Nucleus accumbens (tissue), 56 donors: ENCODE measurements at places on chromosomes 3 and 15.

- DNase-seq: no peak
Measured at GRCh38 chr15:30824518-30825195, 79.1 kb upstream of the FAN1 start.

DNA sequence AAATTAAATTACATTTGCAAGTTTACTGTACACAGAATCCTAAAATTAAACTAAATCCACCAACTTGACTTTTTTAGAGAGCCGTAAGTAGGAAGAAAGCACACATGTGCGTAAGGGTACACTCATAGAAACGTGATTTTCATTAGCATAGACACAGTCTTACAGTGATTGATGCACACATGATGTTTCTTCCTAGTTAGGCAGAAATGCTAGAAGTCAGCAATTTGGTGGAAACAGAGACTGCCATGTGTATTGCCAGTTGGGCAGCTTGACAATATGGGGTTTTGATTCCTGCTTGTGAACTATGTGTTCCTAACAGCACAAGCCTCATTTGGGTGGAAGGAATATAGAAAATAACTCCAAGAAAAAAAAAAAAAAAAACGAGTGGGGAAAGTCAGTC lies 878.5 kb downstream of the ROBO1 start:
- no peak for DNase-seq

GRCh38 chr3:133939463-133939835 lies 43.8 kb upstream of the RAB6B start:
- no peak for DNase-seq

DNA sequence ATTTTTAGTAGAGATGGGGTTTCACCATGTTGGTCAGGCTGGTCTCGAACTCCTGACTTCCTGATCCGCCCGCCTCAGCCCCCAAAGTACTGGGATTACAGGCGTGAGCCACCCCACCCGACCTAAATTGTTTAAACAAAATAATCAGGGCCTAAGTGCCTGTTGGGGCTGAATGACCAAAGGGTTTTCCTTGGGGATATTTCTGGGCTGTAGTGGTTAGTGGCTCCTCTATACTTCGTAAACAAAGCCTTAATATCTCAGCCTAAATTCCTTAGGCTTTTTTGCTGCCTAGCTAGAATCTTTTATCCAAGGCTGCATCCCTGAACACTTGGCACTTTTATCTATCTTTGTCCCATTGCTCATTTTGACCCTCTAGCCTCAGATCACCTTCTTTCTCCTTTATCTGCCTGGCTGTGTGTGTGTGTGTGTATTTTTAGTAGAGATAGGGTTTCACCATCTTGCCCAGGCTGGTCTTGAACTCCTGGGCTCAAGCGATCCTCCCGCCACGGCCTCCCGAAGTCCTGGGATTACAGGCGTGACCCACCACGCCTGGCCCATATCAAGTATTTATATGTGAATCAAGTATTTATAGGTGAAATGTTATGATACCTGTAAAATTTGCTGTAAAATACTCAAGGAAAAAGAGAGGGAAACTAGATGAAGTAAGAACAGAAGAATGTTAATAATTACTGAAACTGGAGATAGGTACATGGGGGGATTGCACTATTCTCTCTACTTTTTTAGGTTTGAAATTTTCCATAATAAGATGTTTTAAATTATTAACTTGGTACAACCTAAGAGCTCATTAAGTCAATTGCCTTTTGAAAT lies 1.8 kb downstream of the NUSAP1 start:
- no peak for DNase-seq

GRCh38 chr15:82768414-82769054 lies 37.3 kb downstream of the FSD2 start:
- no peak for DNase-seq

GRCh38 chr3:100129941-100130340 lies 15.6 kb upstream of the FILIP1L start:
- no peak for DNase-seq

DNA sequence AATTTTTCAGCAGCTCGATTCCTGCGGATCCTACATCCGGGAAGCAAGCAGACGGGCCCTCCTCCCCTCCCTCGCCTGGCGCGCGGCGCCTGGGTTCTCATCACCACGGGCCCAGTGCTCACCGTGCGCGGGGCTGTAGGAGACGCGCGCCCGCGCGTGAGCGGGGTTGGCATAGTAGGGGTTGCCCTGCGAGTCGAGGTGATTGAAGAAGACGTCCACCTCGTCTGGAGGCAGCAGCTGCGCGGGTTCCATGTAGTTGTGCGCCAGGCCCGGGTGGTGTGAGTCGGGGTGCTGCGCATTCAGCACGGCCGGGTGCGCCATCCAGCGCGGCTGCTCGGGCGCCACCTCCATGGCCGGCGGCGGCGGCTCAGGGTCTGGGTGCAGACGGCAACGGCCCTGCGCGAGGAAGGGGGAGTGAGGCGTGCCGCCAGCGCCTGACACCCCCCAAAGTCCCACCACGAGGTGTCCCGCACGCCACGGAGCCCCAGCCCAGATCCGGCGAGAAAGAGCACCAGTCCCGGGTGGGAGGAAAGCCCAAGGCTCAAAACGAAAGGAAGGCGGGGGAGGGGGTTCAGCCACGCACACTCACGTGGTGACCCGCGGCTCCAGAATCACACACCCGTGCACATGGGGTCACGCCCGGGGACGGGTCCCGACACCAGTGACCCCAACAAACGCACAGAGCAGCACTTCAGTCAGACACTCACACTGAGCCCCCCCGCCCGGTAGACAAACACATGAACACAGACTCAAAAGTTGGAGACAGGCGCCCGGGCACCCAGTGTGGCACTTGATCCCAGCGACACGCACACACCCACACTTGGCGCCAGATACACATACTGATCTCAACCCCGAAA lies 6.1 kb downstream of the GATA2 start:
- no peak for DNase-seq
